ENCODE measurements at places on chromosomes 11 and 22.

DNA sequence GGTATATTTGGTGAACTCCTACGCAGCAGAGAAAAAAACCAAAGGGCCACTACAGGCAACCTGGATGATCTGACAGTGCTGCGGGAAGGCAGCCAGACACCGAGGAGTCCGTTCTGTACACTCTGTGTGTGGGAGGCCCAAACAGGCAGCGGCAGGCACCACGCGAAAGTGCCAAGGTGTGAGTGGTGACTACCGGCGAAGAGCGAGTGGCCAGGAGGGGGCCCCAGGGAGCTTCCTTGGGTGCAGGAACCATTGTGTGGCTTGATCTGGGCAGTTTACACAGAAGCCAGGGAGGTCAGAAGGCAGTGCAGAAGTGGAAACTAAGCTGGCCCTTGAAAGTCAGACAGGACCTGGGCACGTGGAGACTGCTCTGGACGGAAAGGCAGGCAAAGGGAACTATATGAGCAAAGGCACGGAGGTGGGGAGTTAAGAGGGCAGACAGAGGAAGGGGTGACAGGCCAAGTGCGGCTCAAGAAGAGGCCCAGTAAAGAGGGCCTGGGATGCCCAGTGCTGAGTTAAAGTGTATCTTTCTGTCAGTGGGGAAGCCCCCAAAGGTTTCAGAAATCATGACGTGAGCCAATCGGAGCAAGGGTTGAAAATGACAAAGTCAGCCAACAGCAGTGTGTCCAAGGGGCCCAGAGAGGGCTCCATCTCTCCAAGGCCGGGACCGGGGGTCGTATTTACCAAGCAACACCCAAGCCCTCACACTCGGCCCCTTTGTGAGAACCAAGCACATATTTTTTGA, 10.6 kb downstream of the TMEM184B start:
- DNase-seq: peak; percentile 68

GRCh38 chr11:66910016-66910415, 48.2 kb downstream of the PC start:
- DNase-seq: no peak

DNA sequence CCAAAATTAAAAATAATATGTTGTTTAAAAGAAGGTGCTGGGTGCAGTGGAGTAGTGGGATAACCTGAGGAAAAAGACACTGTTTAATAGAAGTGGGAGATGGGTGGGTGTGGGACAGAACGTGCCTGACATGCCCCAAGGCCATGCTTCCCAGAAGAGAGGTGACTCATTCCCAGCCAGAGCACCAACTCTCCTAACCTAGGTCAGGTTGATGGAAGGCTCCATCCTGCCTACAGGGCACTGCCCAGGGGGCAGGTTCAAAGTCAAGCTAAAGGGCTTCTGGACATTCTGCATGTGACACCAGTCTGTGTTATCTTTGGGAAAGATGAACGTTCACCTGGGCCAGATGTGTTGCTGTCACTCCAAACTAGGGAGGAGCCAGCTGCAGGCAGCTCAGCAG, 453.1 kb downstream of the SOX6 start:
- DNase-seq: no peak

GRCh38 chr11:121059605-121060004, 35.7 kb downstream of the TBCEL start:
- DNase-seq: no peak
